ENCODE measurements at places on chromosomes 1 and 21. TPM values are rescaled to one million over a fixed set of nuclear protein-coding genes. Genes with fewer than 3 reads are reported as not detected.
A peak's percentile ranks its signal among the peaks of the same experiment; 100 is the strongest.

Gene GPR3
- not detected for total RNA-seq

Gene PEX14
- total RNA-seq: 29.7 TPM

Gene MLLT11
- total RNA-seq: not detected

Gene TRNP1
- not detected for total RNA-seq

- peak; percentile 51 for DNase-seq
Measured at GRCh38 chr1:205563927-205564441, 59.5 kb downstream of the CDK18 start.

DNA sequence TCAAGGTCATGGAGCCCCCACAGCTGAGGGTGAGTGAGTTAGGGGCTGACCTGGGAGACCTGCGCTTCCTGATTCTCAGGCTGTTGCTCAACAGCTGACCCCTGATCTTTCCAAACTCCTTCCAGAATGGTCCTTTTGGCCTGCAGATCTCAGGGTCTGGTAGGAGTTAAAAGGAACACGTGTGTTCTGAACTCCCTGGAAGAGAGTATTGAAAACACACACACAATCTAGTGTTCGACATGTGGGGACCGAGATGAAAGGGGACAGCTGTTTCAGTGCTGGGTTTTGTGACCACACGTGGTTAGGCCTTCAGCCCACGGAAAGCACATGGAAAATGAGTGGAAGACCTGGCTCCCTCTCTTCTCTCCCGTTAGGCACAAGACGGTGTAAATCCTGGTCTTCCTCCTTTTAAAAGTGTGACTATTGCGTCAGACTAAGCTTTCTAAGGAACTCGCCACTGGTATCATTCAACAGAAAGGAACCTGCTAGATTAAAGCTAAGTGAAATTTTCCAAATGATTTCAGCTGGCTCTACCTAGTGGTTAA is 49.6 kb downstream of the RUNX1 start:
- no peak for DNase-seq

DNA sequence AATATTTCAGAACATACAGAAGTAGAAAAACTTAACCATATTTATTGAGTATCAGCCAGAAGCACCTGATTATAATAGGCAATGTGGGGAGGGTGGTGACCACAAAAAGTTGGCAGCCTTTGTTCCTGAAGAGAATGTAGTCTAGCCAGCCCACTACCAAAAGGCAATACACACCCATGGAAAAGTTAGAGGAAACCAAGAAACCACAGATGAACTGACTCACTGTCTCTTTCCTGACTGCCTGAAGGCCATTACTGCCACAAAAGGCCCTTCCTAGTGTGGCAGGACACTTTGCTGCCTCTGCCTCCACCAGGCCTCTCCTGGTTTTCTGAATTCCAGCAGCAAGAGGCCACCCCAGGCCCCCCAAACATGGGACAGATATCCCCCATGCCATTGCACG is 14.6 kb upstream of the PROX1 start:
- DNase-seq: no peak

DNA sequence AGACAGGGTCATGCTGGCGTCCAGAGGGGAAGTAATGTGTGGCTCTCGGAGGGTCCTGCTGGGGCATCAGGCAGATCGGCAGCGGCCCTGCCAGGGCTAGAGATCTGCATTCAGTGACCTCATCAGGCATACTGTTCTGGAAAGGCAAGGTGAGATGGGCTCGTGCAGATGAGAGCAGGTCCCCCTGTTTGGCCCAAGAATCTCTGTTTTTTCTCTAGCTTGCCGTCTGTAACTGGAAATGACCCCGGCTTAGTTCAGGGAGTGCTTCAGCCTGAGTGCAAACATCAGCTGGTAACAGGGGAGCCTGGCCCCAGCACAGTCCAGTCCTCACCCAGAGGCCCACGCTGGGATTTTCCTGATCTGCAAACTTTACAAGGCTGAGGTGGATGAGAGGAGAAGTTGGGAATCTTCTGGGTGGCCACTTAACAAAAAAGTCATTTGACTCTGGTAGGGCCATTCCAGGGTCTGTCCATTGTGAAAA is 2.1 kb downstream of the FAM163A start:
- DNase-seq: no peak

- DNase-seq: no peak
Measured at GRCh38 chr1:7471836-7472235, 299.3 kb upstream of the VAMP3 start.

- DNase-seq: peak; percentile 74
Measured at GRCh38 chr1:232620356-232620969, 9.5 kb downstream of the SIPA1L2 start.
